ENCODE measurements at places on chromosomes 3 and 15.
A peak's percentile ranks its signal among the peaks of the same experiment; 100 is the strongest.

- DNase-seq: no peak
Observed at GRCh38 chr3:188687389-188687788, 484.4 kb upstream of the TPRG1 start.

DNA sequence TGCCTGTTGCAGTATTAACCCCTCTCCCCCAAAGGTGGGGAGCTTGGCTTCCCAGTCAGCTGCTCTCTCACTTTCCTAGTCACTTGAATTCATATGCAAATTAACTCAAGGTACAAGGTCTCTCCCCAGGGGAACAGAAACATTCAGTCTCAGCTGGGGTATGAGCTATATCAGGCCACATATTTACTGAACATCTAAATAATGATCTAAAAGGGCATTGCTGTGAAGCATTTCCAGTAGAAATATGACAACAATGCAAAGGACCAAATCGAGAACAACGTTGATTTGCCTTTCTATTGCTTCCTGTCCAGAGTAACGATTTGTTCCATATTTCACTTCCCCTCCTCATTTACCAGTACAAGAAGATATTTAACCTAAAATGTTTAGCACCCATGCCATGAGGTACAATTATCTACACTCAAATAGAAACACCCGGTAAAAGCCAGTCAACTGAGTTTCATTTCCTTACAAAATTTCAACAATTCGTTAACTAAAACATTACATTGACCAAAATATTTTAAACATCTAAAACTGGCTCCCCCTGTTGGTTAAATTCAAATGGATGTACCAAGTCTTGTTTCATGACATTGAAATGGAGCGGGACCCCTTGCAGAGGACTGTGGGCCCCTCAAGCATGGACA lies 36.5 kb upstream of the KLHL6 start:
- no peak for DNase-seq

DNA sequence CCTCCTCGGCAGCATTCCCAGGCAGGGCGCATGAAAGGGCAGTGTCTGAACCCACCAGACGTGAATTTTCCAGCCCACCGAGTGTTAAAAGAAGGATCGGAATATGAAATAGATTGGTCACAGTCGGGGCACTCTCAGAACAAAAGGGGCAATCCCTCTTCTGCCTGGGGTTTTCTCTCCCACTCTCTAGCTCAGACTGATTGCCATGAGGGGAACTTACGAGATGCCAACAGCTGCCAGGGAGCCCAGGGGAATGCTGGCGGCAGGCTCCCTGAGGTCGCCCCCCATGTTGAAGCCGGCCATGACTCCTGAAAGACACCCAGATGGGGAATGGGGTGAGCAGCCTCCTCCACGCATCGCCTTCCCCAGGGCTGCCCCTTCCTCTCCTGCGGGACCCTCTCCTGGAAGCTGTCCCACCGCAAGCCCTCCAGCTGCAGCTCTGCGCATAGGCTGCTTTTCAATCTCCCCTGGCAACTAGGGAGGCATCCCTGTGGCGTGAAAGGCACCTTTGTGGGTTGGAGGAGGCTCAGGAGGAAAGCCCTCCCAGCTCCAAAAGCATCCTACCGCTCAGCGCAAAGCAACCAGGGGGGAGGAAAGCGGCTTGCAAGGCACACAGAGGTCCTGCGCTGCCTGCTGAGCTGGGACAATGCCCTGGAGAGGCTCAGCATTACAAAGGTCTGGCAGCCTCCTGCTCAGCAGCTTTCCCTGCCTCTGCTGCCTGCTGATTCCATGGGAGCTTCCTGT lies 64.8 kb upstream of the HEG1 start:
- no peak for DNase-seq

- no peak for DNase-seq
Observed at GRCh38 chr15:22942877-22943276, 37.3 kb downstream of the CYFIP1 start.

DNA sequence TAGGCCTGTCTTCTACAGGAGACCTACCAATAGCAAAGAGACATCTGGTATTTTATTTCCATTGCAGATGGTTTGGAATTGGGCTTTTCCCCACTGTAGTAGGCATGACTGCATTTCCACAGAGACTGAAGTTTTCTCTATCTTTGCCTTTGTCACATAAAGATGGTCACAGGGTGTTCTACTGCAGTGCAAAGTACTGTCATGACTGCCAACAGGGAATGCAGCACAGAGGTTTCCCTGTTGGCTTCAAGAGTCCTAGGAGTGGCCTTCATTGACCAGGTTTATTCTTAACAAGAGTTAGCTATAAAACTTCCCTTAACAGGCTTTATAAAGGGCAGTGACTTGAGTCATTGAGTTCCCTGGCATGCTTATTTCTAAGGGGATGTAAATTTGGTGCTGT lies 36.8 kb upstream of the TM4SF4 start:
- DNase-seq: no peak

GRCh38 chr3:172150268-172150667 lies 110.9 kb downstream of the FNDC3B start:
- DNase-seq: no peak

- DNase-seq: no peak
Observed at GRCh38 chr15:77030928-77031375, 36.0 kb downstream of the PSTPIP1 start.

DNA sequence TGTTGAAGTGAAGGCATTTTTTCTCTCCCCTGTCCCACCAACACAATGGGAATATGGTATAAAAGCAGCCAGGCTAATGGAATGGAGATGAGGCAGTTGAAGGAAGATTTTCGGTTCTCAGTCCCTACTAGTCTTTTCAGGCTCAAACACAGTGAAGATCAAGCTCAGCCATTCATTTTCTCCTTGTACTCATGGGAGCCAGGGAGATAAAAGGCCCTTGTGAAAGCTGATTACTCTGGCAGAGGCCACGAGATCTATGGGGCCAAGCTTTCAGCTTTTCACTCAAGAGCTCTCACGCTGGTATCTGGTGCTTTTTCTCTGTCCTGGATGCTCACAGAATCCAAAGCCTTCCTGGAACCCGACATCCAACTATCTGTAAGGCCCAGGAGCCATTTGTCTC lies 14.5 kb upstream of the FAN1 start:
- no peak for DNase-seq

DNA sequence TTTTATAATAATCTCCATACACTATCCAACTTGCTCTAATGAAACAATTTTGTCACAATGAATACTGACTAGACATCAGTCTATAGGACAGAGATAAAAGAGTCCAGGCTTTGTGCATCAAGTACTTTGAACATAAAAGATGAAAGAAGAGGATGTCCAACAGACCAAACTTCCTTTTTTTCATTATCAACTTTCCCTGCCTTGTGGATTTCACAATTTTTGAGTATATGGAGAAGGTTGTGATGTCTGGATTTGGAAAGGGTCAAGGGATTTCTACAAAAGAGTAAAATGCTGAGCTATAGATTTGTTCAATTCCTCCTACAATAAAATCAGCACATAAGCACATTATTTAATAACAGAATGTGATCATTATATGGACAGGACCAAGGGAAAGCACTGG lies 25.7 kb downstream of the CD47 start:
- DNase-seq: no peak

DNA sequence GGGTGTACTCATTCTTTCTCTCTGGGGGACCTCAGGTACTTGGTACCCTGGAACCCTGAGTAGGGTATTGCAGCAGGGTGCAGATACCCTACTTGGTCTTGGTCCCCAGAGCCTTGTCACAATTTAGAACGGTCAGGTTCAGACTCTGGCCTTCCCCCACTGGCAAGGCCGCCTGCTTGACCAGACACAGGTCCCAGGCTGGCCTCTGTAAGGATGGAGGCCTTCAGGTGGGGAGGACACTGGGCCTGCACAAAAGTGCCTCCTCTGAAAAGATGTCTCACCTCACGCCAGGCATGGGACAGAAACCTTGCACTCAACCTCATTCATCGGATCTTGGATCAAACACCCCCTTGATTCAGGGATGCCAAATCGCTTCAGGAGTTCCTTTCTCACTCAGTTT lies 158.4 kb downstream of the KLF13 start:
- DNase-seq: no peak

DNA sequence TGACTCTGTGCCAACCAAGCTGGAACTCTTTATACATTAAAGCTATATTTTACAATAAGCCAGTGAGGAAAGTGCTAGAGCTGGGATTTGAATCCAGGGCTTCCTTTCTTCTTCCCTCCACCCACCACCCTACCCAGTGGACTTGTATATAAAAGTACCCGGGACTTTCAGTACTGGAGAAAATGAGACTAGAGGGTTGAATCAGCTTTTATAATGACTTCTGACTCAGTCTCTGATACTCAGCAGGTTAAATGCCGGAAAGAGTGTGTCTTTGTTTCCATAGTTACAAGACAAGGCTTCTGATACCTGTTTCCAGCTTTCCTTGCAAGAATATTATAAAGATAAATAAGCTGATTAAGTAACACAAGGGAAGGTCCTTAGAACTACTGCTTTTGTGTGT lies 80.9 kb downstream of the FRMD4B start:
- no peak for DNase-seq

GRCh38 chr3:30664884-30665283 lies 58.5 kb downstream of the TGFBR2 start:
- no peak for DNase-seq

DNA sequence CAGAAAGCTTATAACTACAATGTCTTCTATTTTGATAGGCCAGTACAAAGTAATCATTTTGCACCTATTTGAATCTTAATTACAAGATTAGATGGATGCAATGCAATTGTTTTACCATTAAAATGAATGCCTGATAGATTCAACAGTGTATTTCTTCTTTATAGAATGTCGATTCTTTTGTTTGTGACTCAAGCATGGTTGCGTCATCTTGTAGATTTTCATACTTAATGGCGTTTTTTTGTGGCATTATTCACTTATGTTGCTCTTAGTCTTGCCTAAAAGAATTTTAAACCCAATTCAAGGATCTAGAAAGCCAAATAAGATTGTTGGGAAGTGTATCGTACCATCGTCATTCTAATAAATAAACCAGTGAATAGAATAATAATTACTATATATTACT lies 21.4 kb downstream of the ZBTB38 start:
- no peak for DNase-seq

DNA sequence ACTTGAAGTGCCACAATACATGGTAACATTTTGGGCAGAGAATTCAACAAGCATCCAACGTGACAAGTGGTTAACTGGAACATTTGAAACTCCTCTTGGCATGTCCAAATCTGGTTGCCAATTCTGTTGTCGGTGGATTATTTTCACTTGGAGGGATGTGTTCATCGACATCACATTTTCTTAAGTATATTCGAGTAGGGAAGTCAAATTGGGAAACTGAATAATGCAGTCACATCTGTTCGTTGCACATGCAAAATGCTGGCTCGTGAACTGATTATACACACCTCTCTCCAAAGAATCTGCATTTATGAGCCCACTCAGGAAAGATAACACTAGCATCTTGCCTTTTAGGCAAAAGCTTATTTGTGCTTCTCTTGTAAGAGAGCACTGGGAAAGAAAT lies 139.7 kb downstream of the LIPC start:
- DNase-seq: no peak

DNA sequence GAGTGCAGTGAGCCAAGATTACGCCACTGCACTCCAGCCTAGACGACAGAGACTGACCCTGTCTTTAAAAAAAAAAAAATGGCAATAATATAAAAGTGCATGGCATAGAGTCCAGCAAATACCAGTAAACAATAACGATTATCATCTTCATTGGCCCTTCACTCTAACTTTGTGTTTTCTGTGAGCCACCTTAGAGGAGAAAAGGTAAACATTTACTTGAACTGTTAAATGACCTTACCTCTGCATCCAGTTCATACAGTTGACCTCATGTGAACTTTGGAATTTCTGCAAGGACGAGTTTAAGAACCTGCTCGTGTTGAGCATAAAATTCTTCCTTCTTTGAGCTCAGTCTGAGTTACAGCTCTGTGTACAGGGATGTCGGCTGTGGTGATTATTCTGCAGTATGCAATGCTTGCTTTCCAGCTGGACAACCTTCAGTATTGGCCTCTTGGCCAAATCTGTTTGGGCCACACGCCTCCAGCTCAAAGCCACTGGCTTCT lies 56.6 kb downstream of the RLBP1 start:
- DNase-seq: no peak

GRCh38 chr3:46501702-46502101 lies 3.9 kb downstream of the RTP3 start:
- peak; percentile 48 for DNase-seq

- peak; percentile 52 for DNase-seq
Observed at GRCh38 chr15:100111125-100112060, 230.4 kb downstream of the ADAMTS17 start.

GRCh38 chr3:17730318-17730967 lies 12.0 kb downstream of the TBC1D5 start:
- no peak for DNase-seq

- DNase-seq: no peak
Observed at GRCh38 chr3:117565777-117566176, 856.2 kb downstream of the TUSC7 start.

GRCh38 chr15:28952666-28953491 lies 67.1 kb downstream of the APBA2 start:
- no peak for DNase-seq

DNA sequence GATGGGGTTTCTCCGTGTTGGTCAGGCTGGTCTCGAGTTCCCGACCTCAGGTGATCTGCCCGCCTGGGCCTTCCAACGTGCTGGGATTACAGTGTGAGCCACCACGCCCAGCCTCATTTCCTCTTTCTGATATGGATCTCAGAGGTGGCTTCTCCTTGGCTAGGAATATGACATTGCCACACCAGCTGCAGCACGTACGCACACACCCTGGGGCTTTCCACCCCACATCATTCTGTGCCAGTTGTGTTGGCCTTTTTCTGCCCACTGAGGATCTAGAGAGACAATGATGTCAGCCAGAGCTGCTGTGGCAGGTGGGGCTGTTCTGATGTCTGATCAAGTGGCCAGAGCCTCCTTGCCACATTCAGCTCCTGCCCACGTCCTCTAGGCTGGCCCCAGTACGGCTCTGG lies 29.0 kb downstream of the TMEM45A start:
- no peak for DNase-seq

DNA sequence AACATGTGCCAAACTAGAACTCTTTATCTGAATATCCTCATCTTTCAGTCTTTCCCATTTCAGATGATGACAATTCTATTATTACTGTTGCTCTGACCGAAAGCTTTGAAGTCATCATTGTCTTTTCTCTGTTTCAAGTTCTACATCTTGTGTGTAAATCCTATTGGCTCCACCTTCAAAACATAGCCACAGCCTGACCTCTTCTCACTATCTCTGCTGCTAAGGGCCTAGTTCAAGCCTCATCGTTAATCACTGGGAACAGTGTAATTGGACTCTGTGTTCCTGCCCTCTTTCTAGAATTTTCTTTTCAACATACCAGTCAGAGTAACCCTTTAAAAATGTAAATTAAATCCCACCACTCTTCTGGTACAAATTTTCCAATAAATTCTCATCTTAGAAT lies 105.1 kb downstream of the OXSM start:
- DNase-seq: no peak

- no peak for DNase-seq
Observed at GRCh38 chr3:72421126-72421525, 427.1 kb downstream of the SHQ1 start.

- no peak for DNase-seq
Observed at GRCh38 chr3:65925254-65925954, 113.3 kb downstream of the MAGI1 start.

DNA sequence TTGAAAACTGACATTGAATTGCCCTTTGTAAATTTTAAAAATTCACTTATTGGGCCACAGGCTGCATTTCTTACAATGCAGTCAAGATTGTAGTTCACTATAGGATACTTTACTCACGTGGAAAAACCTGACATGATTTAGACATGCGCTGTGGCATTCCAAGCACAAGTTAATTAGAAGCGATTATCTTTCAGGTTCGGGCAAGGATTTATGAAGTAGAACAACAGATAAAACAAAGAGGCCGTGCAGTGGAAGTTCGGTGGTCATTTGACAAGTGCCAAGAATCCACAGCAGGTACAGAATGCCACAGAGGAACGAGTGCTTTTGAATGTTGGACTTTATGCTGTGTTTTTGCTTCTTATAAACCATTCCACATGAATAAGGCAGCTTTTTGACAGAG lies 37.8 kb downstream of the GPR171 start:
- no peak for DNase-seq

Data from fibroblast of skin of left quadriceps (primary cell).